Skin of body (tissue), 3 donors: ENCODE measurements at places on chromosomes 4 and X.

DNA sequence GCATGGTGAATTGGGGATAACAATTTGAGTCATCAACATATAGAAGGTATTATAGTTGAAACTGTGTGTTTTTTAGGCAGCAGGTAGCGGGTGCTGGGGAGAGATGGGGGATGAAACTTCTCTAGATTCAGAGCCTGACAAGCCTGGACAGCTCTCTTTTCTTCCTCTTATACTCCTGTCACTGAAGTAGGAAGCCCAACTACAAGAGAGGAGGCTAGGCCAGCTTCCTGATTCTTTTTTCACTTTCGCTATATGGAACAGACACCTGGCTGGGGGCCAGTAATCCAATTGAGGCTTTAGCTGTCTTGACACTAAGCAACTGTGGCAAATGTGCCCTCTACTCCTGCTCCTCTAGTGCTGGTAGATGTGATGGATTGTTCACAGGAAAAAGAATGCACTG is 69.2 kb downstream of the PHKA1 start:
- no peak for DNase-seq

DNA sequence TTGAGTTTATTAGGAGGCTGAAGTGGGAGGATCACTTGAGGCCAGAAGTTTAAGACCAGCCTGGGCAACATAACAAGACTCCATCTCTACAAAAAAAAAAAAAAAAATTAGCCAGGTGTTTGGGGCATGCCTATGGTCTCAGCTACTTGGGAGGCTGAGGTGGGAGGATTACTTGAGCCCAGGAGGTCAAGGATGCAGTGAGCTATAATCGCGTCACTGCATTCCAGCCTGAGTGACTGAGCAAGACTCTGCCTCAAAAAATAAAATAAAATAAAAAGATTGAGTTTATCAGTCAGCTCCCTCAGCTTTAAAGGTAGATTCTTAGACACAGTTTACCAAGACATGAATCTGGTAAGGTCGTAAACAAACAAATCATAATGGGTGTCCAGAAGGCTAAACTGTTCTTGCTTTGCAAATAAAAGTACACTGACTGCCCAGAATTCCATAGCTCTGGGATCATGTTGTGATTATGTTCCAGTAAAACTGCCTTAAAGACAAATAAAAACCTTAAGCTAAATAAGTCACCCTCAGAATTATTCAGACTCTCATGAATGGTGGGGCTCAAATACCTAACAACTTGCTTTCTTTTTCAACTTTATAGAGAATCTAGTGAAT is 18.7 kb downstream of the APOO start:
- DNase-seq = no peak

- DNase-seq = no peak
These were observed 3.4 kb downstream of the GABRA2 start for GRCh38 chr4:46386570-46386969.

- DNase-seq = no peak
These were observed 2.4 kb downstream of the SLC49A3 start for GRCh38 chr4:686413-687040.

DNA sequence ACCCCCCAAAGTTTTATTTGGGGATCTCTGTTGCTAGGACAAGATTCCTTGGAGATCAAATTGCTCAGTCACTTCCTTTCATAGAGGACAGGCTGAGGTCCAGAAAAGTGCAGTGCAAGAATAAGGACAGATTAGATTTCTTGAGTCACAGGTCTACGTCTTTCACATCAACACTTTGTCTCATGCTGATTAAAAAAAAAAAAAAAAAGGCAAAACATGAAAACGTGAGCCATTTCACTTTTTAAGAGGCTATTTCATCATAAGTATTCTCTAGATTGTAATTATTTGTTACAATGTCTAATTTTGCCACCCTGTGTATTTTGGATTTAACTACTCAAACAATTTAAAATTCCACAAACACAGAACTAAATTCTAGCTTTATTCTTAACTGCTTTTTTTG is 647.0 kb downstream of the TRAM1L1 start:
- no peak for DNase-seq

- no peak for DNase-seq
These were observed 28.0 kb upstream of the GLRA2 start for GRCh38 chrX:14501327-14501726.

DNA sequence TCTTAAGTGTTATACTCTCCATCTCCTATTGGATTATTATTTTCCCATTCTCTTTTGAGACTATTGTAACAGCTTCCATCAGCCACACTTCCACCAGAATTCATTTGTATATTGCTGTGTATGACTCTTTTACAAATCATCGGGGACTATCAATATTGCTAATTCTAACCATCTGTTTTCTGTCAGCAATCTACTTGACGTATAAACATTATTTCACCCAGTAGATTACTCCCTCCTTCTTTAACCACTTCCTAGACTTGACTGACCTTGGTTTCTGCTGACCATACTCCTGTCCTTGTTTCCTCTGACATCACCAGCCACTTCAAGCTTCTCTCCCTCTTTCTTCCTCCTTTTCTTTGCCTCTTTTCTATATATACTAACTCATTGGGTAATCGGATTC is 402.9 kb downstream of the PCDH18 start:
- peak; percentile 44 for DNase-seq

- peak; percentile 64 for DNase-seq
These were observed 392.0 kb upstream of the INTU start for GRCh38 chr4:127240764-127241105.

DNA sequence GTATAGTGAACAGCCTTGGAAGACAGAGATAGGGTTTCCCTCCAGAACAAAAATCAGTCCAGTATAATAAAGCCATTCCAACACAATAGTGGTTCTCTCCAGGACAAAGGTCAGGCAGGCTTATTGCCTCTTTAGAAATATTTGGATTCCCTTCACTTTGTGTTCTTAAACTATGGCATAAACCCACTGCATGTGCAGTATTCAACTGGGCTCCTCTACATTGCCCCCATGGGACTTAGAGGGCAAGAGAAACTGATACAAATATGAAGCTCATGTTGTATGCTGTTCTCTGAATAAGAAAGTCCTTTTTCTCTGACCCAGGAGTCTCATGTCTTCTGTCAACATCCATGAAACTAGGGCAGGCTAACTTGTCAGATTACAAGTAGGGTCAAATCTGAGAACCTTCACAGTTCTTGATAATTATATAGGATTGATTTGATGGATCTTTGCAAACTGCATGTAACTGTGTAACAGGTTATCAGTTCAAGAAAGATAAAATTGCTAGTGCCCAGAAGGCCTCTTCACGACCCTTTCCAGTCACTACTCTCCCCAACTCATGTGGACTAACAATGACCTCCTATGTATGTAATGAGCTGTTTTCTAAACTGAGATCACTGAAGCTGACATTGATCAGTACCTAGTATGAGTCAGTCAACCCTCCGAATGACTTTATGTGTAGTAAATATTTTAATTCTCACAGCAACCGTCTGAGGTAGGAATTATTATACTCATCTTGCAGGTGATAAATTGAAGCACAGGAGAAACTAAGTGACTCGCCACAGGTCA is 31.9 kb upstream of the FAM9C start:
- no peak for DNase-seq

DNA sequence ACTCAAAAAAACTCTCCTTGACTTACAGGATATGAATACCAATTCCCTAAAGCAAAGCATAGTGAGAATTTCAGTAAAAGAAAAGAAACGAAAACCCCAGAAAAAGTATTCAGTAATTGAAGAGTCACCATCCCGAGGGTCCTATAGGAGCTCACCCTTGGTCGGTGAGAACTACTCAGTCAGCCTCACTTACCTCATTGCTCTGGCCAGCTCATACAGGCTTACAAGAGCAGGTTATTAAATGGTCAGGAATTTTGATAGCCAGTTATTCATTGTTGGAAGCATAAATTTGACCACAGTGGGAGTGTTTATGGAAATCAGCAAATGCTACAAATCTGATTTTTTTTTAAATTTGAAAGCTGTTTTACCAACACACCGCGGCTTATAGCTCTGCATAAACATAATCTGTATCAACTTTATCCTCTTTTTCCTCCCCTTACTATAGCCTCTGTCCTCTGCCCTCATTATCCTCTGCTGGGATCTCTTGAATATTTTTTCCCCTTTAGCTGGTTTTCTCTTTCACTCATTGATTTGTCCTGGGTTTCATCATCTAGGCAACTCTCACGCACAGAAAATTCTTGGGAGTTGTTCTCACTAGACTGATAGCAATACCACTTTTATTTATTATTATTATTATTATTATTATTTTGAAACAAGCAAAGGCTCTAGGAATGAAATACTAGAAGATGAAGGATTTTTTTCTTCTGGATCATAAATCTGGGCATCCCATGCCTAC is 11.0 kb upstream of the CXCL2 start:
- DNase-seq = no peak

- no peak for DNase-seq
These were observed 7.6 kb upstream of the DUSP9 start for GRCh38 chrX:153639177-153640044.

- no peak for DNase-seq
These were observed 703.6 kb upstream of the FAM241A start for GRCh38 chr4:111441687-111442086.

- peak; percentile 43 for DNase-seq
These were observed 91.4 kb downstream of the STK32B start for GRCh38 chr4:5142726-5143125.

GRCh38 chr4:16225167-16225862 is 956 bp downstream of the TAPT1 start:
- peak; percentile 39 for DNase-seq

DNA sequence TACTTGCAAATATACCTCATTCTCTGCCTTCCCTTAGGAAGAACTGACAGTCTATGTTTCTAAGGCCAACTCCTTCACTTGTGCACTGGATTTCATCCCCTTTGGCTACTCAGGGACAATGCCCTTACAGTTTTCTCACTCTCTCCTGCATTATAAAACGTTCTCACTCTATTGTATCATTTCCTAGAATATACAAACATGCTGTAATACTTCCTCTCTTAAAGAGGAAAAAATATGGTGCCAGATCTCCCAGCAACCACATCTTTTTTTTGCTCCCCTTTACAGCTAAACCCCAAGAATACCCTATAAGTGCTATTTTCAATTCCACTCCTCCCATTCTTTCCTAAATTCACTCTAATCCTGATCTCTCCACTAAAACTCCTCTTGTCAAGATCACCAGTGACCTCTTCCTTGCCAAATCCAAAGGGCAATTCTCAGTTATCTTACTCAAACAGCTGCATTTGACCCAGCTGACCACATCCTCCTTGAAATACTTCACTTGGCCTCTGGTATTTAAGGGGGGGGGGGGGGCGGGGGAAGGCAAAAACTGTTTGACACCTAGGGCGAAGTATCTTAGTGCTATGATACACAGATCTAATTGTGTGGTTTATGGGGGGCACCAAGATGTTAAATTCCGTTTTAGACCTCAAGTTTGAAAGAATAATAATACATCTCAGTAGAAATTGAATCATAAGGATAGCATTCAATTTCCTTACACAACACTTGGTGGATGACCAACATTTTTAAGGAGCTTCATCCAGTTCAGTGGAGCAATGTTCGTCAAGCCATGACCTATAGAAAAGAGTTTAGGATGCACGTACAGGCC is 1.6 kb downstream of the RCHY1 start:
- no peak for DNase-seq

GRCh38 chrX:23764188-23764984 is 18.6 kb upstream of the SAT1 start:
- no peak for DNase-seq

DNA sequence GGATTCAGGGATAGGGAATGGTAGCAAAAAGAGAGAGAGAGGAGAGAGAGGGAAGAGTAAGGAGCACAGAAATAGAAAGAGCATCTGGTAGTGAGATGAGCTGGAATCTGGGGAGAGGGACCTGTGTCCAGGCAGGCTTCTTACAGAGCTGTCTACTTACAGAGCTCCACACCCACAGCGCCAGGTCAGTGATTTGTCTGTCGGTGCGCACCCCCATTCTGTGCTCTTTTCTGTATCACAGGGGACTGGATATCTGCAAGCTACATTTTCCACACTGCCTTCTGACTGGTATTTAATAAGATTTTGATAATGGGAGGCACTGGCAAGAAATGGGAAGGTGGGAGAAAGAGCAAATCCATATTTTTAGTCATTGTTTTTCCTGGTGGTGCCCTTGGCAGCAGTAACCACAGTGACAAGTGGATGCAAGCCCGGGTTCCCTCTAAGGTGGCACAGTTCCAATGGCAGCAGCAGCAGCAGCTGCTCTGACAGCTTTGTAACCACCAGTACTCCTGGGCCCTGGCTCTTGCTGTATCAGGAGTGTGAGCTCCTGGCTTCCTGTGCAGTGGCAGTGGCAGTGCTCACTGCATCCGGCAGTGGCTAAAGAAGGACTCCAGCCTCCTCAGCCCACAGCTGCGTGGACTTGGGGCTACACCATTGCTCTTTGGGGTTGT is 300.5 kb downstream of the TRIML1 start:
- DNase-seq = no peak

GRCh38 chr4:8377103-8378075 is 63.1 kb downstream of the ACOX3 start:
- no peak for DNase-seq

- DNase-seq = no peak
These were observed 882.6 kb downstream of the TRIML1 start for GRCh38 chr4:189021831-189022230.

GRCh38 chr4:98951710-98952109 is 22.8 kb upstream of the EIF4E start:
- DNase-seq = no peak

GRCh38 chr4:118388606-118389005 is 35.8 kb upstream of the PRSS12 start:
- no peak for DNase-seq
